ENCODE measurements at places on chromosomes 2 and 18.
A peak's percentile ranks its signal among the peaks of the same experiment; 100 is the strongest.

- peak; percentile 20 for DNase-seq
Measured at GRCh38 chr2:127226520-127227263, 6.6 kb upstream of the CYP27C1 start.

DNA sequence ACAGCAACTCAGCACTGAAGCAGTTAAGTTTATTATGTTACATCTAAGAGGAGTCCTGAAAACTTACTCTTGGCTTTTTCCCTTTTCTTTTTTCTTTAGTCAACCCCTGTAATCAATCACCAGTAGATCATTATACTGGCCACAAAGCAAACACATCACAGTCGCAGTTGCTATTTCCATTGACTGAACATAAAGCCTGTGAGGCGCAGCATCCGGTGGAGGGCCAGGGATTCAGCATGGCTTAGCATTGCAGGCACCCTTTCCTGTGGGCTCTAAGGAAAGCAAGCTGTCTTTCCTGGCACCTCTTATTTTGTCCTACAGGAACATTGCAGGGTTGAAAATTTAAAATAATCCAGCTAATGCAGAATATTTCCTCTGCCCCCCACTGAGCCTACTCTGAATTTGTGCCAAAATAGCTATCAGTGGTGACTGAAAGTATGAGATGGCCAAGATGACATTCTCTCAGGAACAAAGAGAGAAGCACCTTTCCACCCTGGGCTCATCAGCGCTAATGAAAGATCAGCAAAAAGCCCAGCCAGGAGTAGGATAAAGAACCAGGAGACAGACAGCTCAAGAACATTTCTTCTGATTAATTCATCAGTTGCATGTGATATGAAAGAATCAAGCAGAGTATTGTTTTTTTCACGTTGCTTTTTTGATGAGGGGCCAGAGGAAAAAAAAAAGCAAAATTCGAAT, 85.3 kb upstream of the SULT1C3 start:
- DNase-seq, result peak; percentile 2

- DNase-seq, result no peak
Measured at GRCh38 chr18:30915336-30915988, 127.1 kb downstream of the DSC3 start.

DNA sequence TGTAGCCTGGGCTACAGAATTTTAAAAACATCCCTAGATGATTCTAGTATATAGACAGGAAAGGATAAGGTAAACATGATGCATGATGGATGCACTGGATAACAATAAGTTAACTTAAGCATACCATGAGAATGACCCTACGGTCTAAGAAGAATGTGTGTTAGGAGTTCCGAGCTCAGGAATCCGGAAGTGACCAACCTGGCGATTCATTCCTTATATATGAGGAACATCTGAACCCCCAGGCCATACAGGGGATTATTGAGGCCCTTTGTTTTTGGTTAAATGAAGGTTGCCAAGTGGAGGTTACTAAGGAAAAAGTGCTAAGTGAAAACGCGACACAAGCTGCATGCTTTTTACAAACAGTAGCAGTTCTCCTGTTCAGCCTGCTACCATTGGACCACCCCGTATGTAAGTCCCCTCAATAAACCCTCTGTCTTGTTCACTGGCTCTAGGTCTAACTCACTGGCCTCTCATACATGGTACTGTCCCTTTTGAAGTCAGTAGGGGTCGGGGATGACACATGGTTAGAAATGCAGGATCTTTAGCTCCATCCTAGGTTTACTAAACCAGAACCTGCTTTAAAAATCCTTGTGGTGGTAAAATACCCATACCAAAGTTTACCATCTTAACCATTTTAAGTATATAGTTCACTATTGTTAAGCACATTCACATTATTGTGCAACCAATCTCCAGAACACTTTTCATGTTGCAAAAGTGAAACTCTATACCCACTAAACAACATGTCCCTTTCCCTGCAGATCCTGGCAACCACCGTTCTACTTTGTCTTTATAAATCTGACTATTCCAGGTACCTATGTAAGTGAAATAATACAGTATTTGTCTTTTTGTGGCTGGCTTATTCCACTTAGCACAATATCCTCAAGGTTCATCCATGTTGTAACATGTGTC, 111.0 kb upstream of the MAP4K3 start:
- no peak for DNase-seq

GRCh38 chr2:240988146-240988545, 10.3 kb upstream of the SNED1 start:
- no peak for DNase-seq

GRCh38 chr2:121355488-121355887, 70.5 kb upstream of the TFCP2L1 start:
- DNase-seq, result no peak

GRCh38 chr2:28164280-28164801, 228.3 kb upstream of the FOSL2 start:
- peak; percentile 47 for DNase-seq

DNA sequence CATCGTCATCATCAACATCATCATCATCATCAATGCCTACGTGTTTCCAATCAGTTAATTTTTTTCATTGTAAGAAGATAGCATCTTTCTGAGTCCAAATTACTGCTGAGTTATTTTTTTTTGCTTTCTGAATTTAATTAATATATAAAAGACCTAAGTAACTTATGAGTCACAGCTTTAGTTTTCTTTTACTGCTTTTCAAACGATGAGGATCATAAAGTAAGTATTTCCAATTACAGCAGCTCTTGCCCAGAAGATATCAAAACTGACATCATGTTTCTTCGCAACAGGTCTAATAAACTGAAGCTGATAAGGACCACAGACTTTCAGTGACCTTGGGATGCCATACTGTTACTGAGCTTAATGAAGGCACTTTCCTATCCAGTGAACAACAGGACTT, 442.2 kb downstream of the DSEL start:
- DNase-seq, result no peak

- no peak for DNase-seq
Measured at GRCh38 chr2:168030862-168031624, 216.4 kb downstream of the STK39 start.

DNA sequence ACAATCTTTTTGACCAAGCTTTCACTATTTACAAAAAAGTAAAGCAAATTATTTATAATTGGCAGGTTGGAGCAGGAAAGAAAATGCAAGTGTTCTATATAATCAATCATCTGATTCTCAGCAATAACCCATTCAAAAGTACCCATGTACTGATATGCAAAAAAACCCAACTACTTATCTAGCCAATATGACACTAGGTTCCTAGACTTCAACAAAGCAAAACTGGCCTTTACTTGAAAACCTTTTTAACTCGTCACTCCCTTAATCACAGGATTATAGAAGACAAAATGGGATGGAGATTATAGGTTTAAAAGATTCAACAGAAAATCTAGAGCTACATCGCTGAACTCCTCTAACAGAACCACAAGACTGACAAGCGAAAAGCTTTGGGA, 3.6 kb downstream of the TLK1 start:
- DNase-seq, result no peak

GRCh38 chr2:10947005-10947440, 35.3 kb downstream of the KCNF1 start:
- no peak for DNase-seq

GRCh38 chr18:23244401-23244800, 109.1 kb downstream of the CABLES1 start:
- no peak for DNase-seq

GRCh38 chr2:27225526-27225925, 8.4 kb downstream of the CAD start:
- no peak for DNase-seq

DNA sequence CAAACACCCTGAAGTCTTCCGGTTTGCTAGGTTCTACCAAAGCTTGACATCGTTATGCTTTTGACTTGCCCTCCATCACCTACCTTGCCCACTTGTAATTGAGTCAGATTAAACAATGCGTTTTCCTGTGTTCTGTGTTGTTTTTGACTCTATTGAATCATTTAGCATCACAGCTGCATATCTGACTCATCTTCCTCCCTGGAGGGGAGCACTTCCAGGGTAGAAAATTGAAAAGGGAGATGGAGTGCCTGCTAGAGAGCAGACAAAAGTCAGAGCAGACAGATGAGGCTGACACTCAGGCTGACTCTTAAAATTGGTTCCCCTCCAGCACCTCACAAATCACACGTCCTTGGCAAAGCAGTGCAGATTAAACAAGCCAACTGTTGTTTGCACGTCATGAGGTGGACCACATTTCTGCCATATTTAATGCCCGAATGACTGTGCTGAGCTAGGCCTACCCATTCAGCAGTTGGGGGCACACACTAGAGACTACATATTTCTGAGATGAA, 2.2 kb downstream of the MPP4 start:
- DNase-seq, result no peak

DNA sequence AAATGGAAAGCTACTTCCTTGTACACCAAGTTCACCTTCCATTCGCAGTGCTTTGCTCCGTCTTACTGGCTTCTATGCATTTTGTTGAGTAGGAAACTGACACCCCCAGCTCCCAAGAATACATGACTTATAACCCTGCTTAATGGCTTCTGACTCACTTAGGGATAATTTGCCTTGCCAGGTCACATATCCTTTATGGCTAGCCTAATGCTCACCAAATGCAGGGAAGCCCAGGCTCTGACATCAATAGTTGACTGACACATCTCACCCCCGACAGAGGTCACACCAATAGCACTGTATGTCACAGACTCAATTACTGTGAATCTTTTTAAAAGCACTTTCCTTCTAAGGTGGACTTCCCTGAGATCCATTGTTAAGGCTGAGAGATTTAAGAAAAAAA, 147.2 kb downstream of the DTNA start:
- no peak for DNase-seq

Data from right kidney (tissue), 9 donors.